ENCODE measurements at places on chromosomes 4 and X.

- no peak for DNase-seq
These were observed 48.5 kb upstream of the TMEM154 start for GRCh38 chr4:152728343-152728742.

- peak; percentile 65 for DNase-seq
These were observed at the start of gene AP1AR for GRCh38 chr4:112231779-112232713. TSS of gene AP1AR (plus strand) at chr4:112231787. CDS start at chr4:112232092, 305 bp downstream.

DNA sequence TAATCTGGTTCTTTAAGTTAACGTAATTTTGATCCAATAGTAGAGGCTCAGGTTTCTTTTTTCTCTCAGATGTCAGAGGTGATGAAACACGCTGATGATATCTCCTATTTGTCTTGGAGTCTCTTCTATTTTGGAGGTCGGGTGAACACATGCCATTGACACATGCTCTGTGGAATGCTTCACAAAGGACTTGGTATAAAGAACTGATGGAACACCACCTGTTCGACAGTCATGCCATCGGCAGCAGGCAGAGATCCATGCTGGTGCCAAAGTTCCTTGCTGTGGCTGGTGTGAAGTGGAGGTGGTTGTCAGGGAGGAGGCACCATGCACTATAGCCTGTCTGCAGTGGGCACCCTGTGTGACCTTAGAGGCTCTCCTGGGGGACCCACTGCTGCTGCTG, 94.9 kb downstream of the ATP8A1 start:
- DNase-seq, result no peak

DNA sequence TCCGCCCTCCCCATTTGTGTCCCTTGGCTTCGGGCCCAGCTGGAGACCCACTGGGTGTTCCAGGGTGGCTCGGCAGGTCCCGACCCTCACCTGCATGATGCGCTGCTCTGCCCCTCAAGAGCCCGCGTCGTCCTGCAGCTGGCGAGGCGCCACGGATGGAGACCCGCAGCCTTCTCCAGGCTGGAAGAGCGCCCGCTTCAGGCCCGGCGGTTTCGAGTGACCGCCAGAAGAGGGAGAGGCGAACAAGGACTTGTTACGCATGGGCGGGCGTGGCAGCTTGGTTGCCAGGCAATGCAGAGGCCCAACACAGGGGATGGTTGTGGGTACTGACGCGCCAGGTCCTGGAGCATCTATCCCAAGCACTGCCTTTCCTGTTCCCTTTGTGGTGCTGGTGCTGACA, at the start of gene PDCL2:
Gene PDCL2 (minus strand): TSS at position 232 of the 400 bp plus-strand sequence. CDS start 136 bp downstream, at position 96.
- DNase-seq, result no peak

DNA sequence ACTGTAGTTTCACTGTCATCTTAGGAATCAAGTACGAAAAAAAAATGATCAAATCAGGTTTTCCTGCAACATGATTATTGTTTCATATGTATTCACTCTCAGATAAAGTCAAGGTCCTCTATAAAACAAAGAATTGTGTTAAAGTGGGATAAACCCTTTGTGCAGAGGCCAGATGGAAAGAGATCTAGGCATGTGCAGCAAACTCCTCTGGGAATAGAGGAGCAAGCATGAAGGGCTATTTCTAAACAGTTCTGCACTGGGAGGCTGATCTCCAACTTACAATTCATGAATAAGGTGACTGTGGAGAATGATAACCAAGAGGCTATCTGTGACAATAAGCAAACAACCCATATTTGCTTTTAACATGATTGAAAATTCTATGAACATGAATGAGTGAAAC, 2.4 kb upstream of the WDFY3 start:
- DNase-seq, result no peak

DNA sequence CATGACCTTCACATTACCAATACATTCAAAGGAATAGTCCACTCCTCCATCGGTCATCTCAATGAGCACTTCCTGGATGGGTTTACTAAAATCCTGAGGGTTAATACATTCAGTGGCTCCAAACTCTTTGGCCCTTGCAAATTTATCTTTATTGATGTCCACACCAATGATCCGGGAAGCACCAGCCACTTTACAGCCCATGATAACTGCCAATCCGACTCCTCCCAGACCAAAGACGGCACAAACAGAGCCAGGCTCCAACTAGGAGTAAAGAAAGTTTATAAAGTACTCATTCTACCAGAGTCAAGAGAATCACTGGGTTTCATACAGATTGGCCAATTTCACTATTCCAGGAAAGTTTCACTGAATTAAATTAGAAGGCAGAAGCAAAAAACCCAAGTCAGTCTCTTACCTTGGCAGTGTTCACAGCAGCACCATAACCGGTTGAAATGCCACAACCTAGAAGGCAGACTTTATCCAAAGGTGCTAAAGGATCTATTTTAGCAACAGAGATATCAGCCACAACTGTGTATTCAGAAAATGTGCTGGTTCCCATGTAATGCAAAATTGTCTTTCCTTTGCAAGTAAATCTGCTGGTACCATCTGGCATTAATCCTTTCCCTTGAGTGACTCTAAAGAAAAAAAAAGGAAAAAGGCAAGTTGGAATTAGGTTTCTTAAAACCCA, 12.2 kb downstream of the ADH5 start:
- no peak for DNase-seq

DNA sequence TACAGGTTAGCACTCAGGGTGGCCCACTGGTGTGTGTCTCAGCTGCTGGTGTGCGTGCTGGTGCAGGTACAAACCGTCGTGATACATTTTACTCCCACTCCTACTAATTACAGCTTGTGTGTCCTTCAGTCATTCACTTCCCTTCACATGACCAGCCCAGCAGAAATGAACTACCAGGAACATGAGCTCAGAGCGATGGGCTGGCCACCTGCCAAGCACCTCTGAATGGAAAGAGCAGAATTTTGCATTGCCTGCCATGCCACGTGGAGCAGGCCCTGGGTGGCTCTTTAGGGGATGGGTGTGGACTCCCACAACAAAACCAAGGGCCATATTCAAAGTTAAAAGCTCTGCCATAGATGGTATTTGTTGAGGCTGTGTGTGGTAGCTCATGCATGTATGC, 58.9 kb upstream of the PGM2 start:
- no peak for DNase-seq

- no peak for DNase-seq
These were observed 100.8 kb downstream of the PSAPL1 start for GRCh38 chr4:7333801-7334421.

Data from hematopoietic multipotent progenitor cell (in vitro differentiated cells).